NCI-H1105 treated with DMSO at 0.1 percent for 48 hours (cell line): ENCODE measurements at places on chromosomes 5 and 9.

- no peak for DNase-seq
These were observed 60.0 kb downstream of the RAB14 start for GRCh38 chr9:121141706-121142105.

GRCh38 chr9:71127301-71127700, 5.9 kb upstream of the TRPM3 start:
- DNase-seq = no peak

GRCh38 chr9:18604767-18605730, 131.1 kb downstream of the ADAMTSL1 start:
- DNase-seq = no peak

DNA sequence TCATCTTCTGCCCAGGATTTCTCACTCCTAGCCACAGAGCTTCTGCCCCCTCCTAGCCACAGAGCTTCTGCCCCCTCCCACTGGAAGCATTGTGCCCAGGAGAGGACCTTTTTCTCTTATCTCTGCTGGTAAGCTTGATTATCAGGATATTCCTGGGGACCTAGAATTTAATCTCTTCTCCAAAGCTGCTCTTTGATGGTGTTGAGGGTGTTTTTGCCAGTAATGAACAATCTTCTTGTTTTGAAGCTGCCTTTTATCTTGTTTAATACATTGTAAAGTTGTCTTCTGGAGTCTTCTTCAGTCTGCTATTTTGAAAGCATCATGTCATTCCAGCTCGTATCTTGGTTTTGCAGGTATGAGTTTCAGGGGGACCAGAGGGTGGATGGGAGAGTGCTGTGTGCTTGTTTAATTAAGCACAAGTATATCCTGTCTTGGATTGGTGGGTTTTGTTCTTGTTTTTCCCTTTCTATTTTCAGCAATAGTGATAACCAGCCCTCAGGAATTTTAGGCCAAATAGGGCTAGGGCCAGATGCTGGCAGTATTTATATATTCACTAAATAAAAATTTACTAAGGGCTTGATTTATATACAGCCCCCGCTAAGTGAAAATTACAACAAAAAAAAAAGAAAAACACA, 214.0 kb upstream of the DMRT1 start:
- no peak for DNase-seq

GRCh38 chr5:99945478-99946442, 589.4 kb upstream of the FAM174A start:
- no peak for DNase-seq

GRCh38 chr9:78023003-78023741, 8.4 kb downstream of the GNAQ start:
- DNase-seq = no peak

GRCh38 chr9:89386797-89387196, 68.5 kb downstream of the SECISBP2 start:
- DNase-seq = peak; percentile 87
